ENCODE measurements at places on chromosomes 6 and 20.

DNA sequence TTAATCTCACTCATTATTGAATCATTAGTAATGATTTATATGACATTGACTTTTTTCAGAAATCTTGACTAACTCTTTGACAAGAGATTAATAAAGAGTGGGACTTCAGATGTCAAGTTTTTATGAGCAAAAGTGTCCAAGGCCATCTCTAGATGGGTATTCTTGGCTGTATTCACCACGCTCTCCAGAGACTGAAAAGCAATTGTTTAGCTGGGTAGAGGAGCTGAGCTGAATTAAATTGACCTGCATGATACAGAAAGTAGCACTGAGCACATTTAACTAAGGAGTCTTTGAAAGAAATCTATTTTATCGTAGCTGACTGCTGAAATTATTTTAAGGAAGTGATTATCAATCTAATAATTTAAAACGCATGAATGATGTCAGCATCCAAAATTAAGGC, 89.4 kb downstream of the LINC00237 start:
- DNase-seq, result no peak

GRCh38 chr6:41171908-41172307, 9.0 kb upstream of the TREM2 start:
- no peak for DNase-seq

- no peak for DNase-seq
These were observed 291.4 kb downstream of the QKI start for GRCh38 chr6:163705923-163706322.

DNA sequence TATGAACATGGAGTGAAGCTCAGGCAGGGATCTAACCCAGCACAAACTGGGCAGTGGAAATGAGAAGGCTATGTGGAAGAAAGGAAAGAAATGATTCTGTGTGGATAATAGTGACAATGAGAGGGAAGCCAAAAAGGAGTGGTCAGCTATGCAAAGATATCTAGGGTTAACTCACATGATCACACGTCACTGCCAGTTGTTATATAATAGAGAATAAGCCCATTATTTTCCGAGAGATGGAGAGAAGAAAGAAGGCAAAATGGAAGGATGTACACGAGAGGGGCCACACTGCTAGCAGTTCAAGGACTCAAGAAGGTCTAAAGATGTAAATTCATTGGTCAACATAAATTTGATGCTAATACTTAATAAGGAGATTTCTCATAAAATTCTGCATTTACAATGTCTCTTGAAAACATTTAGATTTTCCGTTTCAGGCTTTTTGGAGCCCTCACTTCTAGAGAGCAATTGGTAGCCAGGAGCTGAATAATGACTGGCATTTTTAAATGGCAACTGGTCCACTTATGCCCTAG, 18.8 kb upstream of the RCAN2 start:
- no peak for DNase-seq

DNA sequence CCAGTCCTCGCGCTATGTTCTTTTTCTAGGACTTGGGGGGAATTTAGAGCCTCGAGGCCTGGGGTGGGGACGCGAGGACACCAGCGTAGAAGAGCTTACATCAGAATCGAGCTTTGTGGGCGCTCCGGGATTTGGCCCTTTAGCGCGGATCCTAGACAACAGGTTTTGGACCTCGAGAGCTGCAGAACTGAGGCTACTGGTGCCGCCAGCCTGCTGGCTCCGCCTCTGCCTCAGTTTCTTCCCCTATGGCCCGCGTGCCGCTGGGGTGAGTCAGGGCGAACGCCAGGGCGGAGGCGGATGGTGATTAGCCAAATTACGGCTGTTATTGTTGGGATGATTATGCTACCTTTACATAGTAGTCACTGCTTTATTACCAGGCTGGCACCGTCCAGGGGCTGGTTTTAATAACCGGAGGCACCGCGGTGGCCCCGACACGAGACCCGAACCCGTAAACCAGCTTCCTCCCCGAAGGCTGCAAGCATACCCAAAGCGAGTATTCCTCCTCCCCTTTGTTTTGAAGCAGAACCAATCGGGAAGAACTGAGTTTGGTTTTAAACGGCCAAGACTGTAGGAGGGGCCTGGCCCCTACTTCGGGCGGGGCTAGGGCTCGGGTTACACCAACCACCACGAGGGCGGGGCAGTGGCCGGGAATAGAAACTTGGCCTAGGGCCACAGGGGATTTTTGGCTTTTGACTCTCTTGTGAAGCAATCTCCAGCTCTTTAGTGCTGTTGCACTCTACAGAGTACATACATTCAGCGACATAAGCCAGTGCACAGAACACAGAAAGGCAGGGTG, 639 bp upstream of the GTPBP2 start:
- DNase-seq, result peak; percentile 100

- DNase-seq, result peak; percentile 69
These were observed 902 bp downstream of the SLC29A1 start for GRCh38 chr6:44224029-44224964.

GRCh38 chr20:1371202-1371782, 21.6 kb downstream of the FKBP1A start:
- DNase-seq, result no peak

All from NCI-H82 (cell line).